ENCODE measurements at places on chromosomes 6 and 20.

GRCh38 chr20:3733119-3733995 is 872 bp downstream of the HSPA12B start:
- DNase-seq, result no peak

DNA sequence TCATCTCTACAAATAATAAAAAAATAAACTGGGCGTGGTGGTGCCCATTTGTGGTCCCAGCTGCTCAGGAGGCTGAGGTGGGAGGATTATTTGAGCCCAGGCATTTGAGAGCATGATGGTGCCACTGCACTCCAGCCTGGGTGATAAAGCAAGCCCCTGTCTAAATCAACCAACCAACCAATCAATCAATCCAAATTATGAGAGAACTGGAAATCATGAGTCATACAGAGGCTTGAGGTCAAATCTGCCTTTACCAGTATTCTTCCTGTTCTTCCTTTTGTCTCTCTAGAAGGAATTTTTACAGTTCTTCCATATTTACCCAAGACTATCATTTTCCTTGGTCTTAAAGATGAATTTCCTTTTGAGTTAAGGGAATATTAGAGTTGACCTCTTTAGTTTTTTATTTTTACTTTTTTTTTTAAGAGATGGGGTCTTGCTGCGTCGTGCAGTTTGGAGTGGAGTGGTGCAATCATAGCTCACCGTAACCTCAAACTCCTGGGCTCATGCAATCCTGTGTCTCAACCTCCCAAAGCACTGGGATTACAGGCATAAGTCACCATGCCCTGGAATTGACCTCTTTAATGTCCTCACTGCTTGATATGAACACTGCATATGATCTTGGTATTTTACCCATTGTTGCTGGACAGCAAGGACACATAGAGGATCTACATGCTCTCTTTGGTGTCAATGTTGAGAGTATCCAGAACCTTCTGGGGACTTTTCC is 44.1 kb upstream of the TXNDC5 start:
- DNase-seq, result no peak

- no peak for DNase-seq
These were observed 38.4 kb downstream of the HS3ST5 start for GRCh38 chr6:114304304-114304887.

GRCh38 chr6:2831392-2831791 is 10.3 kb downstream of the SERPINB1 start:
- DNase-seq, result no peak

DNA sequence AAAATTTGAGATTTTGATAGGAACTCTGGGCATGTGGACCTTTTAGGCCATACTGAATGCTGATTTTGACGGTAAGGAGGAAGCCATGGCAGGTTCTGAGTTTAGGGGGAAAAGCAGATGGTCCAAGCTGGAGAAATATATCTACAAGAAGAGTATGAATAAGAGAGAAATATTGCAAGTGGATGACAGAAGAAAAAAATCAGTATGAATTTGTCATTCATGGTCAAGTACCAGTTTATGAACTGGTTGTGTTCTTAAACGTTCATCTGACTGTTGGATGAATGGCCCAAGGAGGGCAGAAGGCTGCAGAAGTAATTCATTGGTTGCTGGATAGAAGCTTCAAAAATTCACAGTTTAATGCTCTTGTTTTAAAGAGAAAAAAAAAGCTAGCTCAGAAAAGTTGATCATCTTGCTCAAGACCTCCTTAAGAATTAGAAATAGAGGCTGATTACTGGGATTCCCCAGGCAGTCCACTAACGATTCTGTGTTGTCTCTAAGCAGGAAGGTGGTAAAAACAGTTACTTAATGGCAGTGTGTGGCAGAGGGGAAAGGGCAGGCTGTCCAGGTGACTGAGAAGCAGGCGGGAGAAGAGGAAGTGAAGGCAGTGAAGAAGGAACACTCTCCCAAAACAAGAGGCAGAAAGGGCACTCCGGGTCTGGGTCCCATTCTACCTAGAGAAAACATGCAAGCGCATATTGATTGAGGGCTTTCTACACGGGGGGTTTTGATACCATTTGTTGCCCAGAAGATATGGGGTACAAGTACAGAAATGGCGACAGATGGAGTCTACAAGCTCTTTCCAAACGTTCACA is 2.0 kb upstream of the DUSP22 start:
- no peak for DNase-seq

GRCh38 chr6:147617366-147617765 is 108.9 kb downstream of the SAMD5 start:
- DNase-seq, result no peak

DNA sequence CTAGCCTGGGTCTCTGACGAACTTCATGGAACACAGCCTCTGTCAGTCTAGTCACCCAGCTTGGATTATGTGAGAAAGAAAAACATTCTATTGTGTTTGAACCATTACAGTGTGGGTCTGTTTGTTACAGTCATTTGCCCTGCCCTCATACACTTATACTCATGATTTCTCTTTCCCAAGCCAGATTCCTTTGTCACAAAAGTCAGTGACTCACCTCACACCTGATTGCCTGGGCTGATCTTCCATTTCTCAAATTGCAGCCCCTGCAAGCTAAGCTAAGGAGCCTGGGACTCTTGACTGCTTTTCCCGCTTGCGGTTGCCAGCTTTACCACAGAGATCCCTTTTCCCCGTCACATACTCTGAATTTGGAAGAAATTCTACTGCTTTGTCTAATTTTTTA is 395.9 kb downstream of the SAMD5 start:
- no peak for DNase-seq

- no peak for DNase-seq
These were observed 16.0 kb downstream of the CD40 start for GRCh38 chr20:46133886-46134654.

DNA sequence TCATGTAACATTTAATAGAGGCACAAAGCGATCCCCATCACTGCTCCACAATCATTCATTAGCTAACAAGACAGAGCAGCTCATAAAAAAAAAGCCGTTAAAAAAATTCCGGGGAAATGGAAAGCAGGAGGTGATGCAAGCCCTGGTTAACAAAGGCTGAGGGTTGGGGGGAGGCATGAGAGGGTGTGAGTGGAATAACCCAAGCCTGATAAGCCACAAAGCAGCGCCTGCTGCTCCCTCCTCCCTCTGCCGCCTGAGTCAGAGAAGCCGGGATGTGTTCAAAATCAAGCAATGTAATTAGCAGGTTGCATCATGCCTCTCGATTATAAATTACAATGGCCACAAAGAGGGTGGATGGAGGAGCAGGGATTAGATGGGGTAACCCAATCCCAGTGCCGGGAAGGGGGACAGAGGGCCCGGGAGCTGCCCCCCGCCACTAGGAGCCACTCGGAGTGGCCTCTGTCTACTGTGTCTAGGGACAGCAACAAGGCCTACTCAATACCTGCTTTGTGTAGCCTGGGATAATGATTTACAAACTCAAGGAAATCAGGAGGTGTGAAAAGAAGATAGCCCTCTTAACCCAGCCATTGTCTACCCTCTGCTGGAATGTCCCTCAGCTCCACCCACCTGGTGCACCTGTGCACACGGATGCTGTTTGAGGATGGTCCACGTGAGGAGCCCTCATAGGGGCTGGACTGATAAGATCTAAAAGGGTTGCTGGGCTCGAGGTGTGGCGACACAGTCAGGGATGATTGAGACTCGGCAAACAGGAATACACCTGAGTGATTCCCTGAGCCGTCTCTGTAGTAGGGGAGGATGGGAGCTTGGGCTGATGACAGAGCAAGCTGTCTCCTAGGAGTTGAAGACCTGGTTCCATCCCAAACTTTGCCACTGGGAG is 156.9 kb downstream of the VEGFA start:
- peak; percentile 53 for DNase-seq

GRCh38 chr6:13480631-13481501 is 6.5 kb downstream of the GFOD1 start:
- no peak for DNase-seq

- DNase-seq, result no peak
These were observed 730.9 kb upstream of the GJE1 start for GRCh38 chr6:141401851-141402250.

- DNase-seq, result no peak
These were observed 452 bp downstream of the TRAF3IP2 start for GRCh38 chr6:111605100-111605751.

GRCh38 chr6:68677058-68677457 is 42.0 kb downstream of the ADGRB3 start:
- no peak for DNase-seq

GRCh38 chr20:9332791-9333479 is 181.5 kb upstream of the LAMP5 start:
- no peak for DNase-seq
